Stimulated activated CD4-positive, alpha-beta T cell treated with anti-CD3 and anti-CD28 coated beads, TNF-alpha, amount 100 ng/mL, for 1 hour (primary cell): ENCODE measurements at places on chromosomes 3 and 15.

- no peak for DNase-seq
These were observed 43.9 kb downstream of the PXYLP1 start for GRCh38 chr3:141275511-141275910.

DNA sequence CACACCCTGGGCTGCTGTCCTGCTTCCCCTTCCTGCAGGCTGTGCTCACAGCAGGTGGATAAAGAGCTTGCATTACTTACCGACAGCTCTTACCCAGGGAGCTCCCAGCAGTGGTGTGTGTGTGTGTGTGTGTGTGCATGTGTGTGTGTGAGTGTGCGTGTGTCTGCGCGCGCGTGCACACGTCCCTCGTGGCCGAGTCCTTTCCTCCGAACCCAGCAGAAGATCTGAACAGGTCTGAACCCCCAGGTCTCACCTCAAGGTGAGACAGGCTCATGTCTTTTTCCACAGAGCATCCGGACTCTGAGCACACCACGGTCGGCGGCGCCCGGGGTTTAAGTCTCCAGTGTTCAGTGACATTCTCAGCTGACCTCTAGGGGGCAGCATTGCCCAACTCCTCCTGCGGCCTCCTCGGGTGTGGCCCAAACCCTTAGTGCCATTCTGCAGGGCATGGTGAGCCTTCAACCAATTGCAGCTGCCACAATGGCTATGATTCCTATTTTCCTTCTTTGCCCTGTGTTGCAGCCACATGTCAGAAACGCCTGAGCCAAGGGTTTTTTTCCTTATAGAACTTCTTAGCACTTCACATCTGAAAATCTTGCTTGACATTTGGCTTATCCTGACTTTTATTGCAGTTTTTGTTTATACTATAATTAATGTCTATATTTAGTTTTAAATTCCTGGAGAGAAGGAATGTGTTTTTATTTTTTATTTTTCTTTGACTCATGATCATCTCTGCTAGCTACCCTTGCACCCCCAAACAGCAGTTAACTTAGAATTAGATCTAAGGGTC is 64.1 kb upstream of the KLHL25 start:
- DNase-seq: peak; percentile 50

GRCh38 chr3:148681080-148681479 is 16.6 kb upstream of the AGTR1 start:
- no peak for DNase-seq

- no peak for DNase-seq
These were observed 3.3 kb downstream of the PCBP4 start for GRCh38 chr3:51963951-51964451.

DNA sequence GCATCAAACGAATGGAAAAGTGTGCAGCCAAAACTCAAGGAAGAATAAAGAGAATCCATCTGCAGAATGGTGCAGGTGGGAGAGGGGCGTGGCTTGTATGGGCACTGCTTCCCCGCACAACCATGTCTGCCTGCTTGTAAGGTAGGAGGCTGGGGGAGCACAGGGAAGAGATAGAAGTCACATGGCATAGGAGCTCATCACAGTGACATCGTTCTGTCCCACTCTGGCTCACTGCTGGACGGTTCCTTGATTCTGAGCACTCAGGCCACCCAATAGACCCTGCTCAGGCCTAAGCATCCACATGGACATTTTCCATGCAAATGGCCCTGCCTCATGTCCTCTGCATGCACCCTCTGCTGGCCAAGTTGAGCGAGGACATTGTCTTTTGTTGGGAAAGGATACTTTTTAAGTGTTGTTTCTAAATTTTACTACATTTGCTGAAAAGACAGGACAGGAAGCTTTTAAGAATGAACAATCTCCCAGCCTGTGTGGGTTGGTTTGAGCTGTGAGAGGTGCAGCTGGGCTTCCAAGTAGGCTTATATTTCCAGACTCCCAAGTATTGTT is 3.1 kb downstream of the MYLK start:
- DNase-seq: no peak

- no peak for DNase-seq
These were observed 6.7 kb downstream of the ARGFX start for GRCh38 chr3:121574449-121574848.

- no peak for DNase-seq
These were observed 459 bp upstream of the ADCY5 start for GRCh38 chr3:123449102-123449996.

DNA sequence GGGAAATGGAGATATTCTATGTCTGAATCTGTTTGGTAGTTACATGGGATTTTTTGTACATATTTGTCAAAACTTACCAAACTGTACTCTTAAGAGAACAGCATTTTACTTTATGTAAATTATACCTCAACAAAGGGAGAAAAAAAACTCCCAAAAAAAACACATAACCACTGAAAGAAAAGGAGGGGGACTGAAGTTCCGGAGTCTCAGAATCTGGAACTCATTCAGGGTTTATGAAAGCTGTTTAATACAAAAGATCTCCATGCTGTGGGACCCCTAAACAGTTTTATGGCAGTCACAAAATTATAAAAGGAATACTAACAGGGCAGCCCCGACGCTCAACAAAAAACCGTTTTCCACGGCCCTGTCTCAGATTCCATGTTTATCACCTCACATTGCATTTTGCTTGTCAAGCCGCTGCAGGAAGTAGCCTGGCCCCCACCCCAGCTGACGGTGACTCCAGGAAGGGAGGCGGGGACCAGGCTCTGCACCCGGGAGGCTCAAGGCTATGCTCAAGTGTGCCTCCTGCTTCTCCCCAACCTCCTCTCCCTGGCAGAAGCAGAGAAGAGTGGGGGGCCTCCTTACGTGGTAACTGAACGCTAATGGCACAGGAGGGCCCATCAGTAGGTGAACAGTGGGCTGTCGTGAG is 29.3 kb downstream of the RFT1 start:
- no peak for DNase-seq

GRCh38 chr3:47825590-47825989 is 22.7 kb downstream of the DHX30 start:
- DNase-seq: no peak

DNA sequence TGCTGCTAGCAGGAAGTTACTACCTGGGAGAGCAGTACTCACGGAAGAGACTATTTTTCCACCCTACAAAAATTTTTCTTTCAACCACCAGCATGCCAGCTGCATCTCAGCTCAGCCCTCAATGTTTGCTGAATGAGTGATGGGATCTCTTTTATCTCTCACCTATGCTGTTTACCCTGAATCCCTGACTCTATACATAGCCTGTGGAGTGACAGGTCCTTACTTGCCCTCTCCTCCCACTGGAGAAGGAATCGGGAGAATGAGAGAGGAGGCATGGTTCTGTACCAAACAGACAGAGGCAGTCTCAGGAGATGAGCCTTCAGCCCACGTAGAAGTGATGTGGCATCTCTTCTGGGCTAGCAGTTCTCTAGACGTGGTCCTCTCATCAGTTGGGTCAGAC is 6.7 kb upstream of the DGKG start:
- no peak for DNase-seq

DNA sequence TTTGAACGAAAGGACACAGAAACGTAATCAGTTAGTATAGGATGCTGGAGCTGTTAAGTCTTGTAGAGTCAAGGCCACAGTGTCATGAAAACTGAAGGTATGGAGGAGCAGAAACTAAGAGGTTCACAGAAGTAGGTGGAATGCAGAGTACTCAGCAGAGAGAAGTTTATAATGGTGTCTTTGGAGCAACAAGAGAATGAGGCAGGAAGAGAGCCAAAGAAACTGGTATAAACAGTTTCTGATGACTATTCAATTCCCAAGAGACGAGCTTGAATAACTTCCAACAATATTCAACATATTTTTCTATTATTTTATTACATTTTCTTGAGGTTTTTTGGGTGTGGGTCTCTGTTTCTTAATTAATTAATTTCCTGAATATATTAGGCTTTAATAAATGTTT is 29.6 kb downstream of the GALK2 start:
- no peak for DNase-seq

DNA sequence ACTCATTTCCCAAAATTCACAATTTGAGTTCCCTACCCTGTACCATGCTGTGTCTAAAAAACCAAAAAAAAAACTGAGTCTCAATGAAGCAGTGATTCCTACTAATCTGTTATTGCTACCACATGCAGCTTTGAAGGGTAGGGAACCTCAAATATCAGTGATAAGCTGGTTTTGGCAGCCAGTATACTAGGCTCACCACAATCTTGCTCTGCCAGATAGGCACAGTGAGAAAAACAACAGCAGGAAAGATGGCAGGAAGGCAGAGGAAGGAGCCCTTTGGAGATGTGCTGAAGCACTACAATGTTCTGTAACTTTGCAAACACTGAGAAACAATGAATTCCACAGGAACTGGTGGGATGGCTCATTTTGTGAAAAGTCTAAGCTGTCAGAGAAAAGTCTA is 96.9 kb upstream of the UBP1 start:
- DNase-seq: no peak

DNA sequence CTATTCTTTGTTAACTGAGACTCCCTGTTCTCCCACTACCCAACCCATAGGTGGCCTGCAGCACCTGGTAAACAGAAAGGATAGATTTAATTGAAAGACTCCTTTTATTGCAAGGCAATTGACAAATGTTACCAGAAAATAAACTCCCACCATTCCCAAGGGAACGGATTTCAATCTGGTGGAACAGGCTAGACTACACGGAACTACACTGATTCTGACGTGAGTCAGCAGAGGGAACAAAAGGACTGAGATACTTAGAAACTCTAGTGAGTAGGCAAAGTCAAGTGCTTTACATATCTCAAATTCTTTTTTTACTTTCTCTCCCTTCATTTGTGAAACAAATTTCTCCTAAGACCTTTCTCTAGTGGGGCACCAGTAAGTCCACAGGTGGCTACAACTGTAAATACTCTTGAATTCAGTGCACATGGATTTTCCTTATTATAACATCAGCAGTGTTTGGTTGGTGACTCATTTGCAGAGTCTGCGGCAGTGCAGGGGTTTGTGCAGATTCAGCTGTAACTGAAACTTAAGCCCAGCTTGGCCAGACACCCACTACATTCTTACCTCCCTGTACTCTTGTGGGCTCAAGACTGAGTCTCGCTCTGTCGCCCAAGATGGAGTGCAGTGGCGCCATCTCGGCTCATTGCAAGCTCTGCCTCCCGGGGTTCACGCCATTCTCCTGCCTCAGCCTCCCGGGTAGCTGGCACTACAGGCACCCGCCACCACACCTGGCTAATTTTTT is 34.3 kb upstream of the PLSCR2 start:
- no peak for DNase-seq

DNA sequence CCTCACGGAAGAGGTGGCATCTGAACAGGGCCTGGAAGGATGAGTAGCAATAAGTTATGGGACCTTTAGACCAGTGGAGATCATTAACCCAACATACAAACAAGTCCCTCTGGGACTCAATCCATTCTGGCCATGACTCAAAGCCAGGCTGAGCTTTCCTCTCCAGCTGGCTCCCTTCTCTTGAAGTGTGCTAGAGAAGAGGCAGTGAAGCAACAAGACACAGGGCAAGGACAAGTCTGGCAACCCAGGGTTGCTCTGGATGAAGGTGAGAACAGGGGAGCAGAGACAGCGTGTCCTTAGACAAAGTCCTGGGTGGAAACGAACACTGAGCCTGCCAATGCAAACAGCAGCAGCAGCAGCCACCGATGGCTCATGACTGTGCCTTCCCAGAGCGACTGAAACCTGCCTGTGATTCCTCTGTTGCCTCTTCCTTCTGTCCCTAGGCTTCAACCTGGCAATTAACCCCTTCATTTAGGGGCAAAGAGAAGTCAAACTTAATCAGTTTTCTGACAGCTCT is 86.8 kb downstream of the BDH1 start:
- no peak for DNase-seq

GRCh38 chr3:143574933-143575332 is 273.3 kb downstream of the SLC9A9 start:
- DNase-seq: no peak

DNA sequence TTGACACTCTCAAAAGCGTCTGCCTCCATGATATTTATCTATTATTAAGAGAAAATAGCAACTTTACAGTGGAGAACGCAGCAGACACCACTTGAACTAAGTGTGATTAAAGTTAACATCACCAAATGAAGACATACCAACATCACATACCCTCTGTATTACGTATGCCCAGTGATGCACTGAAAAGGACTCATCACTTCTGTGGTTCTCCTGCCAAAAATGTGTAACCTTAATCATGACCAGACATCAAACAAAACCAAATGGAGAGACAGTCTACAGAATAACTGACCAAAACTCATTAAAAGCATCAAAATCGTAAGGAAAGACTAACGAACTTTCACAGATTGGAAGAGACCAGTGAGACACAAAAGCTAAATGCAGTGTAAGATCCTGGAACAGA is 103.2 kb downstream of the PPP2R3A start:
- DNase-seq: no peak

DNA sequence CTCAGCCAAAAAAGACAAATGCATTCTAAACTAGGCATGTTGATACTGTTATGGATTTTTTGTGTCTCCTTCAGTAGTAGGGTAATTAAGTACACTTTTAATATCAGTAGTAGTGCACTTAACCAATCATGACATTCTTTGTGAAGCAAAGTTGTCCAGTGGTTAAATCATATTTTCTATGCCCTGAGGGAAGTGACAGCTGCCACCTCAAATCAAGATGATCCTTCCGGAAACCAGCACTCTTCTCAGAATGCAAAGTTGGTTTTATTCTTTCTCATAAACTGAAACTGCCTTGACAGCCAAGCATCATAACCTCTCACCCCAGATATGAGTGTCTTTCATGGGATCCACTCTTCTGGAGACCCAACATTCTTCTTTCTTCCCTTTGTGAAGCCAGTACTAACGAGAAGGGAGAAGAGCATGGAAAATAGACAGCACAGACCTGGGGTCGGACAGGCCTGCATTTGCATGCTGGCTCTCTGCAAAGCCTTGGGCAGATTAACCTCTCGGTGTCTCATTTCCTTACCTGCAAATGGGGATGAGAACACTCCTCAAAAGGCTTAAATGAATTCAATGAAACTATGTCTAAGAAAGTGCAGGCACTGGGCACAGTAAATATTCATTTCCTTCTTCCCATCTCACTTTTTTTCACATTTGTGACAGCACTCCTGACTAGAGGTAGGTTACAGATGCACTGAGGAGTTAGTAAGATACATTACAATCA is 13.2 kb downstream of the AAGAB start:
- DNase-seq: no peak

DNA sequence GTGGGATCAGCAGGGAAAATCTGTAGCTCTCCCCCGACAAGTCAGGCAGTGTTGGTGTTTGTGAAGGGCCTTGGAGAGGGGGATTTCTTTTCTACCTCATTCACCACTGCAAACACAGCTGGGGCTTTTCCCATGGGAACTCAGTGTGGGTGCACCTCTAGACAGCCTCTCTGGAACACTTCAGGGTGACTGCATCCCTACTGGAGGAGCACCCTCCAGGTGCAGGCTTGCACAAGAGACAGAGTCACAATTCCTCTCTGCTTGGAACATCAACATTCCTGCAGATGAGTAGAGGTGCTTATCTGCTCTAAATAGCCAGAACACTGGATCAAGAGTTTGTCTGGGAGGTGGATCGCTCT is 72.7 kb upstream of the AKAP13 start:
- DNase-seq: no peak

- no peak for DNase-seq
These were observed 12.3 kb upstream of the MB21D2 start for GRCh38 chr3:192929755-192930547.
